Vagina (tissue), 2 donors: ENCODE measurements at places on chromosomes 3 and 15.

DNA sequence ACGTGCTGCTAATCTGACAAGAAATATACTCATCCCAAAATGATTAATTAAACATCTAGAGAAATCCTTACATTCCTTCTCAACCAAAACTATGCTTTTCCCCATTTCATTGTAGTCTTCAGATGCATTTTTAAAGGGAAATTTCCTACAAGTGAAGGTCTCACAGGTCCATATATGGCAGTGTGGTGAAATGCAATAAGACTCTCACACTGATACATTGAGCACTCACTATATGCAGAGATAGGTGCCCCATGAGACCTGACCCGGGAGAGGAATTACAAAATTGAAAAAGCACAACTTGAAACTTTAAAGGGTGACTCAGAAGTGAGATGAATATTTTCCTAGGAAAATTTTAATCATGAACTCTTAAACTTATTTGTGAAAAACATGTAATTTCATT lies 629.2 kb upstream of the NAALADL2 start:
- DNase-seq, result no peak

DNA sequence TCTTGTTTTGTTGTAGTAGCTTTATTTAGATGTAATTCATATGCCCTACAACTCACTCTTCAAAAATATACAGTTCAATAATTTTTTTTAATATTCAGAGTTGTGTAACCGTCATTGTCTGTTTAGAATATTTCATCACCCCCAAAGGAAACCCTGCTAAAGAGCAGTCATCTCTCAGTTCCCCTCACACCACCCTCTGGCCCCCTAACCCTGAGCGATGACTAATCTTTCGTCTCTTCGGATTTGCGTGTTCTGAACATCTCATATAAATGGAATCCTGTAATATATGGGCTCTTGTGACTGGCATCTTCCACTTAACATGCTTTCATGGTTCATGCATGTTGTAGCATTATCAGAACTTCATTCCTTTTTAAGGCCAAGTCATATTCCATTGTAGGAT lies 183.8 kb downstream of the ATG7 start:
- no peak for DNase-seq

DNA sequence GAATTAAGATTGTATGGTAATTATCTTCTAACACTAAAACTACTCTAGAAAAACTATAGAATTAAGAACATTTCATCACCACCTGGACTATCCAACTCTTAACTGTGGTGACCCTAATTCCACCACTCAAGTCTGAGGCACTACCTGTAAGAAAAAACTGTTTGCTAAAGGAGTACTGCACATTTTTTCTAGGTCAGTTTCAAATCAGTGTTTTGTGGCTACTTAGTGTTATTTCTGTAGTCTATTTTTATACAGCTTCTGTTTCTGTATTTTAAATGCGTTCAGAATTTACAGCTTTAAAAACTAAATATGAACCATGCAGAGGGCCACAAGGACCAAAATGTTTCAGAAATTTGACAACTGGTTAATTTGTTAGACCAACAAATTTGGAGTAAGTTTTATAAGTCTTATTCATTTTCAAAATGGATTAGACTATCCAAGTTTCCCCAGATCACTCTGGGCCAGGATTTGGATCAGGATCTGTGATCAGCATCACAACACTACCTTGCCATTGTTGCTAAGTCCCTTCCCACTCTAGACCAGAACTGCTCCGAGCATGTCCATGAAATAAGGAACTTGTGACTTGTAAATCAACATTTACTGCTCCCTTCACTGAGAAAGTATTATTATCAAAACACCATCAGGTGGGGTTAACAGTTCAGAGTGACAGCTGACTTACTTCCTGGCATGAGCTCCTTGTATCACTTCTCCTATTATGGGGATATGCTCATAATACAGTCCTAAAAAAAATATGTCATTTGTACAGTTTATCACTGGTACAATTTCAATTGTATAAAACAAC lies 8.6 kb downstream of the GLT8D1 start:
- DNase-seq, result no peak

DNA sequence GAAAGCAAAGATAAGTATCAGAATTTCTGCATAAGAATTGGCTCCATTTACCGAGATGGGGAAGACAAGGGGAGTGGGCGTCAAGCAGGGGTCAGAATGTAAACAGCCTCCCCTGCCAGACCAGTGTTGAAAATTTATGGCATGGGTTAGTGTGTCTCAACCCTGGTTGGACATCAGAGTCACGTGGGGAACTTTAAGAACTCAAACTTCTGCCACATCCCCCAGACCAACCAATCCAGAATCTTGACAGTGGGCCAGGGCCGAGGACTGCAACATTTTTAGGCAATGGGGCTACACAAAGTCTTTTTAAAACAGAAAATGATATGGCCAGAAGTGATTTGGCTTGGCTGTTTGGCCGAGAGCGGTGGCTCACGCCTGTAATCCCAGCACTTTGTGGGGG lies 14.3 kb upstream of the MASP1 start:
- no peak for DNase-seq

- no peak for DNase-seq
Observed at GRCh38 chr3:26438981-26439884, 183.3 kb upstream of the LRRC3B start.

DNA sequence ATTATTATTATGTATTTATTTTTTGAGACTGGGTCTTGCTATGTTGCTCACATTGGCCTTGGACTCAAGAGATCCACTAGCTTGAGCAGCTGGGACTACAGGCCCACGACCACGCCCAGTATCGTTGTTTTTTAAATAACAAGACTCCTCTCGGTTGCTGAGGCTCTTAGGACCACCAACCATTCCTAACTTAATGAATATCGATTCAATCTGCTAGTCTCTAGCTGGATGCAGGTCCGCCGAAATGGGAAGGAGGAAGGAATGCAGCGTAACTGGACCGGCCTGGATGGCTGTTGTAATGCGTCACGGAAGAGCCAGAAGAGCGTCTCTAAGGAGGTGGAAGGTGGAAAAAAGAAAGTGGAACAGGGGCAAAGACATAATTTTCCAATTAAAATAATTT lies 1.7 kb downstream of the ANXA2 start:
- no peak for DNase-seq

- no peak for DNase-seq
Observed at GRCh38 chr3:4820296-4821121, 158.7 kb upstream of the BHLHE40 start.

DNA sequence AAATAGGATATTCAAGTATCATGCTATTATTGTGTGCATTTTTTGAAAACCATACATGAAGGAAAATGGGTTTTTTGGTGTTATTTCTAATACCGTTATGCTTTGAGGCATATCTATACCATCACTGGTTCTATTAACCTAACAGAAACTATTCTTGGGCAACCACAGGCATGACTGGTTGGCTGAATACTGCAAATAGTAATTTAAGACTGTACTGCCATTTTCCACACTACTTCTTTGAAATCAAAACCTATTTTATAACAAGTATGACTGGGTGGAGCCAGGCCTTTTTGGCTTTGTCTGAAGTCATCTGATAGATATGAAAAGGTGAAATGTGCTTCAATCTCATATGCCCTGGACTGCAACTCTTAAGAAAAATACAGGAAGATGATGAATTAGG lies 115.1 kb downstream of the ULK4 start:
- no peak for DNase-seq

- no peak for DNase-seq
Observed at GRCh38 chr3:53704363-53704725, 141.9 kb downstream of the CHDH start.

DNA sequence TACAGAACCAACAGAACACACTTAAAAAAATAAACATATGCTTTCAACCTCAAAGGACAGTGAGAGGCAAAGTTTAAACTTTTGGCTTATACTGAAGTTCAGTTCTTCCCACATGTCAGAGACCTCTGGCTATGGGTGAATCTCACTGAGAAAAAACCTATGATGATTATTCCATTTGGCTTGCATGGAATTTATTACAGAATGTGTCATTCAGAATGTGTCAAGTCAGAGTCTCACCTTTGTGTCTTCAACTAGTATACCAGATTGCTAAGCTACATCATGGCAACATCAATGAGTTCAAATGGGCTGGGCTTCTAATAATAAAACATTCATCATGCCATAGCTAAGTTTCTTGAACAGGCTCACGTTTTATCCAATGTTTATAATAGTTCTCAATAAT lies 987.0 kb downstream of the NTRK3 start:
- no peak for DNase-seq

DNA sequence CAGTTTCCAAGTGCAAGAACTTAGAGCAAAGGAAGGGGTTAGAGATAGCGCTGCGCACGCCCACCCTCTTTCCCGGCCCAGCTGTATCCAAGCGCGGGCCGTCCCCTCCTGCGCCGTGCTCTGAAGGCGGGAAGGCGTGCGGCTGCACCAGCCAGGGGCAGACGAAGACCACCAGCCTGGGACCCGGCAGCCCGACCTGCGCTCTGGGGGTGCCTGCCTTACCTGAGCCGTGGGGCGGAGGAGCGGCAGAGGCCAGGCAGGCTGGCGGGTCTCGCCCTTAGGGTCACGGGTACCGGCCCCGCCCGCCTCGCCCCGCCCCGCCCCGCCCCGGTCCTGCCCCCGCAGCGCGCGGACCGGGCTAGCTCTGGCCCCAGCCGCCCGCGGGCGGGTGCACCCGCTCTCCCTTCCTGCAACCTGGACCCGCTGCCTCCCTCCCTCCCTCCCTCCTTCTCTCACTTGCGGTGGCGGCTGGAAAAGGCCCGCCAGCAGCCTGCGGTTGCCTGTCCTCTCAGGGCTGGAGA lies at the start of gene WDR72:
Gene WDR72 (minus strand): TSS at position 253 of the 521 bp plus-strand sequence. CDS start 26,514 bp downstream, outside the sequence.
- DNase-seq, result no peak

DNA sequence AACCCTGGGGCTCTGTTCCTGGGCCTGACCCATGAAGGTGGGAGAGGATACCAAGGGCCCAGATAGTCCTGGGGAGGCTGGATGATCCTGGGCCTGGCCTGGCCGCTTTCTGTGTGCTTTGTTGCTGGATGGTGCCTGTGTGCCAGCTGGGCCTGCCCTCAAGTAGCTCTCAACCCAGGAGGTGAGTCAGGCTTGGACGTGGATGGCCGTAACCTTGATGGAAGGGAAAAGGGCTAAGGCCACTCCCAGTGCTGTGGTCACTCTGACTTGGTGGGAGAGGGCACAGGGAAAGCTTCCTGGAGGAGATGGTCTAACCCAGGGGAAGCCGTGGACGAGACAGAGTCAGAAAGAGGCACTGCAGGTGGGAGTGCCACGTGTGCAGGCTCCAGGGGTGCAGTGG lies 9.4 kb downstream of the TMEM43 start:
- no peak for DNase-seq

DNA sequence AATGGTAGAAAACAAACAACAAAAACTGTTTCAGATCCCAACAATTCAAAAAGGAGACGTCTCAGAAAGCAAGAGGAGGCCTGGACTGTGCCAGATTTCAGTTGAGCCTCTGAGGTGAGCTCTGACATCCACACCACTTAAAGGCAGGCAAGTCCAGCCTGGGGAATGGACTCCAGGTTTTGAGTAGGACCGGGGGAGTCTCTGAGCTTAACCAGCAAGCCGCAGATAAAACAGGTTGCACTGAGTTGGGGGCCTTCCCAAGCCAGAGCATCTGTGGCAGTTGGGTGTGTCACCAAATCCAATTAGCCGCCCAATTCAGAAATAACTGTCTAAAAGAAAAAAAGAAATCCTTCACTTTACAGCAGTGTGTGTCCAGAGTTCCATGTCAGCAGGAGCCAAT lies 54.7 kb downstream of the OXNAD1 start:
- DNase-seq, result no peak

DNA sequence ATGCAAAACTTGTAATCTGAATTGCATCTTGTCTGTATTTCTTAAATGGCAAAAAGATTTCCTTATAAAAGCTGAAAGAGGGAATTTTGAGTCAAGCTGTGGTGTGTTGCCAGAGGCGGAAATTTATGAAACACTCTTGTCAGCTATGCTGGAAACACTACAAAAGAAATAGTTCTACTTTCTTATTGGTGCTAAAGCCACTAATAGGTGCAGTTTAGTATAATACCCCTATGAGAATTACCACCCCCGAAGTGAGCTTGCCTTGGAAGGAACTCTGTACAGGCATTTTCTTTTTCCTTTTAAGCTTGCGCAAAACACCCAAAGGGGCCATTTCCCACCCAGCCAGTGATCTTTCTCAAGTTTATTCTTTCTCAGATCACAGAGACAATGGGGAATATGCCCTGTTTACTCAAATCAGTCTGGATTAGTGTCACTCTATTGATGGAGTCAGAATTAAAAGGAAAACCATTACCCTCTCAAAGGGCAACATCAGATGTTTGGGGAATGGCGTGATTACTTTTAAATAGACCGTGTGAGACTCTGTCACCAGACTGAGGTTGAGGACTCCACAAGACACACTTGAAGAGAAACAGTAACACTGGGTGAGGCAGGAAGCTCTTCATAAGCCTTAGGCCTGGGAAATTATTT lies 166.0 kb downstream of the TP63 start:
- no peak for DNase-seq

GRCh38 chr15:23647421-23648370 lies at the start of gene MAGEL2:
Gene MAGEL2, minus strand, starts transcription at chr15:23647867. Its CDS starts 125 bp downstream, at chr15:23647742.
- DNase-seq, result no peak

- no peak for DNase-seq
Observed at GRCh38 chr15:77529394-77530159, 103.1 kb downstream of the LINGO1 start.

DNA sequence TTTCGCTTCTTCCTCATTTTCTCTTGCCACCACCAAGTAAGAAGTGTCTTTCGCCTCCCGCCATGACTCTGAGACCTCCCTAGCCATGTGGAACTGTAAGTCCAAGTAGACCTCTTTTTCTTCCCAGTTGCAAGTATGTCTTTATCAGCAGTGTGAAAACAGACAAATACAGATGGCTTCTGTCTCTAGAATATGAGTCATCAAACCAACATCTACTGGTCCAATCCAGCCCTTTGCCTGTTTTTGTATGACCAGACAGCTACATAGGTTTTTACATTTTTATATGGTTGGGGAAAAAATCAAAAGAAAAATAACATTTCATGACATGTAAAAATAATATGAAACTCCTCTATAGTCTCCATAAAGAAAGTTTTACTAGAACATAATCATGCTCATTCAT lies 118.7 kb upstream of the PTPRG start:
- DNase-seq, result no peak

DNA sequence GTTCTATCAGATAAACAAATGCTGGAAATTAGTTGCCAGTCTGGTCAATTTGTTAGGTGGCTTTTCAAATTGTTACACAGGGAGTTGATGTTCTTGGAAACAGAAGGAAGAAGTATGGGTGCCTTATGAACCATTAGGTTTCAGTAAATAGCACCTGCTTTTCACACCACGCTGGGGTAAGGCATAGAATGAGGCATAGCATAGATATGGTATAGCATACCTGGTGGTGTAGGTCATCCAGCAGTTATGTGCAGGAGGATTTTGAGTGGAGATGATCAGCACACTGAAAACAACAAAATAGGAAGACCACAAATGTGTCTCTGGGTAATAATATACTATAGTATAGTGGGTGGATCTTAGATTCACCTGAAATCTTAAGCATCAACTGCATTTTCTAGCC lies 121.4 kb downstream of the GMPS start:
- DNase-seq, result no peak

DNA sequence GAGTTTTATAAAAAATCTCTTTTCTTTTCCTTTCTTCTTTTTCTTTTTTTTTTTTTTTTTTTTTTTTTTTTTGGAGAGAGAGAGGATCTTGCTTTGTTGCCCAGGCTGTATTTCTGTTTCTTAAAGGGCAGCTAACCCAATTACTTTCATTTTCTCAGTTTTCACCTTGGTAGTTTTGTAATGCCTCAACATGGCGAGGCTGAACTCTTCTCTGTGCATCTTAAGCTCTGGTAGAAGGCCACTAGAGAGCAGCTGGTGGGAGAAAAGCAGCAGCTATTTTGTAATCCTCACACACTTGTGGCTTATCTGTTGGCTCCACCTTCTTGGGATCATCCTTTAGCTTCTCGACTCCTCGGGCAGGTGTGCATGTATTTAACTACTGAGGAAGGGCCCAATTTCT lies 152.2 kb upstream of the MEIS2 start:
- DNase-seq, result no peak

- no peak for DNase-seq
Observed at GRCh38 chr15:25631971-25632370, 193.1 kb upstream of the UBE3A start.
